HT1080 (cell line): ENCODE measurements at places on chromosomes 7 and 10. TPM values are rescaled to one million over a fixed set of nuclear protein-coding genes. Genes with fewer than 3 reads are reported as not detected.

Gene GFRA1
- not detected in 2 replicates for total RNA-seq

Gene JMJD1C
- 43.9 and 44.5 TPM in 2 replicates for total RNA-seq

Gene PDGFA
- 21.6 and 23.1 TPM in 2 replicates for total RNA-seq

Gene AKR1C3
- total RNA-seq: 5.1 and 11.0 TPM in 2 replicates

Gene PAPOLB
- total RNA-seq: not detected in 2 replicates

Gene ANTXRL
- total RNA-seq: 0.63 TPM in 1 of 2 replicates, not detected in the other

Gene CCL24
- total RNA-seq: not detected in 2 replicates
